ENCODE measurements at places on chromosomes 13 and 19.
A peak's percentile ranks its signal among the peaks of the same experiment; 100 is the strongest.

GRCh38 chr13:110676595-110677587, 29.0 kb downstream of the CARS2 start:
- no peak for DNase-seq

DNA sequence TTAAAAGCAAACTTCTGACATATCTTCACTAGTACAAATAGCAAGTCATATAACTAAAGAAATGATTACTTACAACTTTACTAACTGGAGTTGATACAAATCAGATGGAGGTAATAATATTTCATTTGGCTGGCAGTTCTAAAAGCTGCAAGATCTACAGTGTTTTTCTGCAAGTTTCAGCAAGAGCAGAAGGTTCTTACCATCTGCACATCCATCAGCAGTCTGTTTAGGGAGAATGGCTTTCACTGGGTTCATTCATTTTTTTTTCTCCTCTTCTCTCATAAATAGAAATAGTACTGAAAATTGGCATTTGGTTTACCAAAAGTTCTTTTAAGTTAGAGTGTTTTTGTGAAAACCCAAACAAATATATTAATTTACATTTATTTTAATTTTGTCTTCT, 3.1 kb upstream of the SHISA2 start:
- no peak for DNase-seq

GRCh38 chr19:6712231-6712630, 8.2 kb downstream of the C3 start:
- no peak for DNase-seq

- DNase-seq: no peak
Measured at GRCh38 chr13:73599232-73600128, 534.7 kb downstream of the KLF12 start.

- DNase-seq: peak; percentile 51
Measured at GRCh38 chr19:4768934-4769777, 22.4 kb upstream of the FEM1A start.

DNA sequence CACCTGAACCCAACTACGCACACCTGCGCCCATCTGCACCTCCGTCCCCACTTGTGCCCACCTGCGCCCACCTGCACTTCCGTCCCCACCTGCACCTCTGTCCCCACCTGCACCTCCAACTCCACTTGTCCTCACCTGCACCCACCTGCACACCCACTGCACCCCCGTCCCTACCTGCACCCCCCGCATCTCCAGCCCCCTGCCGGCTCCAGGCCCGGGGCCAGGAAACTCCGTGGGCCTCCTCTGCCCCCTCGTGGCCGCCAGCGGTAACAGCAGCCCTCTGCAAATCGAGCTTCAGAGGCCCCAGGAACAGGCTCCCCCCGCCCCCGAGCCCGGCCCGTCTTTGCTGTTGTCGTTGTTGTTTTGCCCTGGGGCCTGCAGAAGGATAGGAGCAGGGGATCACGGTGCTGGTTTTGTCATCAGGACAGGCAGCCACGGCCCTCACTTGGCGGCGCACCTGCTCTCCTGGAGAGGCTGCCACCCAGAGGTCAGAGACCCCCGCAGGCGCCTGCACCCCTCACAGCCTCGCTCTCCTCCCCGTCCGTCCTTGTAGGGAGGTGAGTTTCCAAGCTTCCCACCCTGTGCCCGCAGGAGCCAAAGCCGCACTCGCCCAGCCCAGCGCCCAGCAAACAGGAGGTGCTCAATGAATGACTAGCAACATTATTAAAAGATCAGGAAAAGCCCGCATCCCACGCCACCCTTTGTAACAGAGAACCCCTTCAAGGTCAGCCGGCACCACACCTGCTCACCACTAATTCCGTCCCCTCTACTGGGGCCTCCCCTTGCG, 65.4 kb downstream of the GNG7 start:
- peak; percentile 71 for DNase-seq

Measured in activated T-cell treated with anti-CD3 and anti-CD28 coated beads for 4 hours (primary cell).